Stimulated activated CD8-positive, alpha-beta memory T cell treated with anti-CD3 and anti-CD28 coated beads, Interleukin-4, amount 100 ng/mL, for 1 hour (primary cell): ENCODE measurements at places on chromosomes 1 and 21.

- no peak for DNase-seq
These were observed 9.9 kb downstream of the OBSCN start for GRCh38 chr1:228217551-228218344.

GRCh38 chr1:186782791-186783190 is 46.0 kb upstream of the PLA2G4A start:
- no peak for DNase-seq

- no peak for DNase-seq
These were observed 224.4 kb downstream of the DSCAM start for GRCh38 chr21:40622531-40622930.

DNA sequence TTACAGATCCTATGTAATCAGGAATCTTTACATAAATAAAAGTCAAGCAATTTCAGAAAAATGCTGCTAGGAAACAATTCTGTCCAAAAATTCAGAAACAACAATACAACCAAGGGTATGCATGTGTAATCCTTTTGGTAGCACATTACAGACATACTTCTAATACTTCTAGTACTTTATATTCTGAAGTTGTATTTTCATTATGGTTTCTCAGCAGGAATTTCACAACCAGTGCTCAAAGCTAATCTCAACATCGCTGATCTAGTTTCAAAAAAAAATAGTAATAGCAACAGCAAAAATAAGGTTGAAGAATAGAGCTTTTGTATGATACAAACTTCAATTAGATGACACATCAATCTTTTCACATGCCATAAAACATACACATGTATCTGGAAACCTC is 545.2 kb downstream of the LTN1 start:
- DNase-seq = no peak

GRCh38 chr1:205827623-205828022 is 14.6 kb upstream of the SLC41A1 start:
- no peak for DNase-seq

GRCh38 chr1:29523136-29523535 is 286.8 kb downstream of the PTPRU start:
- DNase-seq = no peak

GRCh38 chr1:31792541-31792940 is 23.3 kb downstream of the SPOCD1 start:
- DNase-seq = no peak

GRCh38 chr1:27664291-27664690 is 7.7 kb downstream of the IFI6 start:
- no peak for DNase-seq

GRCh38 chr1:186091222-186091720 is 283.8 kb downstream of the TPR start:
- no peak for DNase-seq

- DNase-seq = no peak
These were observed 125.0 kb downstream of the TIAM1 start for GRCh38 chr21:31218830-31219608.

DNA sequence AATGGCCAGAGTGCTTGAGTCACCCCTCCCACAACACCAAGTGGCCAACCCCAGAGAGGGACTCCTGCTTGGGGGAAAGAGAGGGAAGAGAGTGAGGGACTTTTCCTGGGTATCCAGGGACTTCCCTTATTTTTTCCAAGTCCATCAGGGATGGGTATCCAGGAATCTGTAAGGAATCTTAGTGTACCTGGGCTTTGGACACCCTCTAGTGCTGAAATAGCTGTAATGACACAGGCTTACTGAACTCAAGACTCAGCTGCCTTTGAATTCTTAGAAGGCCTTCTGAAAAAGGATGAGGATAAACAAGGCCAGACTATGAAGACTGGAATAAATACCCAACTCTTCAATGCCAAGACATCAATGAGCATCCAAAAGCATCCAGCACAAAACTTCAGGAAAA is 12.0 kb downstream of the TSHB start:
- DNase-seq = no peak

DNA sequence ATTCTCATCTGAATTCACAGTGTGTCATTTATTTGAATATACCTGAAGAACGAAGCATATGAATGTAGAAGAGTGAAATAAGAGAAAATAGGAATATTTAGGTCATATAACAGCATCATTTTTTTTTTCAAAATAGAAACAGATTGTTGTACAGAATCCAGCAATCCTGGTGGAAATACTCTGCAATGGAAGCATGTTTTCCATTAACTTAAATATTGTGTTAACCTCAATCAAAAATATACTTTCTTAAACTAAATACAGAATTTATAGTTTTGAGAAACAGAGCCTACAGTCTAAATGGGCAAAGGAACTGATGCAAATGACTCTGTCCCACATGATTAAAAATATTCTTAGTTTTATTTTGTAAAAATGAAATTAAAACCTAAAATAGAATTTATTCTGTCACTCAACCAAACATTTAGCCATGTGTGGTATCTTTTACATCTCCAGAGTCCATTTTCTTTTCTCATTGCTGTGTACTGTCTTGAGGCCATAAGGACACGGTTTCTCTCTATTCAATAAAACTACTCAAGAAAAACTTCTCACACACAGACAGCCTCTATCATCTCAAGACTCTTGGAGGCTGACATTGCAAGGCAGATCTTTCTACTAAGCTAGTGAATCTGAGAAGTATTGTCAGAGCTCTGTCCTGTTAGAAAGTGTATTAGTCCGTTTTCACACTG is 322.6 kb downstream of the LTN1 start:
- no peak for DNase-seq

GRCh38 chr1:222523852-222524251 is 24.1 kb downstream of the HHIPL2 start:
- DNase-seq = no peak

- no peak for DNase-seq
These were observed 42.6 kb upstream of the KLF17 start for GRCh38 chr1:44076066-44076465.

DNA sequence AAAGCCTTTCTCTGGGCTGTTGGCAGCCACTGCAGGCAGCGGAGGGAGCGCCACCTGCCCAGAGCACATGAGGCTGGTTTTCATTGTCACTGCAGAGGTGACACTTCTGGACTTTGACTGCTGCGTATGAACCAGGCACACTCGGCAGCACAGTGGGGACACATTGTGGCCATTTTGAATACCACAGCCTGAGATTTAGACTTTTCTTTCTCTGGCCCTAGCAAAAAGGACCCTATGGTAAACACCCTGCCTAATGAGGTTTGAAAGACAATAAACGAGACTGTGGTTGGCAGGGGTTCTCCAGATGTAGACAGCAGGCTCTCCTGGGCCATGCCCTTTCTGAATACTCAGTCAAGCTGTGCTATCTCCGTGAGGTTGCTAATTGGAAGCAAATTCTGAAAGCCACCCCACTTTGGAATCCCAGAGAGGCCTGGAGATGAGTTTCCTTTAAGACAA is 12.0 kb upstream of the KCNE2 start:
- no peak for DNase-seq

DNA sequence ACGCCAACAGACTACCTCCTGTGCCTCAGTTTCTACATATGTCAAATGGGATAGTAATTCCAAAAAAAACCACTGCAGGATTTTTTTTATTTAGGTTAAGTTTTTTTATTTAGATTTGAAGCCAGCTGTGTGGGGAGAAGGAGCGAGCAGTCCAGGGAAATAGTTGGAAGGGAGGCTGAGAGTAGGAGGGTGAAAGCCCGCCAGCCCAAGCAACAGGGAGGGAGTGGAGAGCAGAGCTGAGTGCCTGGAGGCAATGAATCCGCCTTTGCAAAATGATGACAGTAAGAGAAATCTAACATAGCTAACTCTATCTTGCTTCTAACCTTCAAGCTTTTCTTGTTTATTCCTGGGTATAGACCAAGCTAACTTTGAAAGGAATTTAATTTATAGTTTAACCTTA is 15.6 kb upstream of the C1orf198 start:
- DNase-seq = no peak

DNA sequence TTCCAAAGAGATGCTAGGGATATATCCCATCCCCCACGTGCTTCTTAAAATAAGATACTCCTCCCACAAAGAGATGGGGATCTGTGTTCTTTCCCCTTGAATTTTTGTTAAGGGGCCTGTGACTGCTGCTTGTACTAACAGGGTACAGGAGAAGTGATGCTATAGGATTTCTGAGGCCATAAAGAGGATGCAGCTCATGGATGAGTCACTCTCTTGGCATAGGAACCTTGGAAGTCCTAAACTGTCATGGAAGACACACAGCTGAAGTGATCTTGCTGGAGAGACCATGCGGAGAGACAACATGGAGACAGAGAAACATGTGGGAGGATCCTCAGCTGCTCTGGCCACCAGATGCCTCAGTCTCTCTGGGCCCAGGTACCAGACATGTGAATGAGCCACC is 157.2 kb downstream of the S1PR1 start:
- no peak for DNase-seq

GRCh38 chr1:200243042-200243437 is 166.8 kb downstream of the ZNF281 start:
- no peak for DNase-seq

- DNase-seq = no peak
These were observed 89.3 kb downstream of the PCP4 start for GRCh38 chr21:39956586-39956985.

GRCh38 chr1:115647047-115647446 is 5.3 kb downstream of the VANGL1 start:
- DNase-seq = no peak

DNA sequence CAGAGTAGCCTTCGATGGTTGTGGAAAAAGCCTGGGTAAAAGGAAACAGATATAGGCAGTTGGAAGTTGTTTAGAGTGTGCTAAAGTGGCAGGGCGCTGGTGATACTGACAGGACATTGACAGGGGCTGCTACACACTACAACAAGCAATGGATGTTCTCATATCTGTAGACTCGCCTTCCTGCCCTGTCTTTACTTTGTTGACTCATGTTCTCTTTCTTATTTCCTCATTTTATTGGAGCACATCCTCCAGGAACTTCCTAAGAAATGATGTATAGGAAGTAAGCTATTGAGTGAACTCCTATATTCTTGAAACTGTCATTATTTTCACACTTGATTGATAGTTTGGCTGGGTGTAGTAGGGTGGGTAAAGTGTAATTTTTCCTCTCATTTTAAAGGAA is 51.0 kb downstream of the C4BPA start:
- no peak for DNase-seq

- no peak for DNase-seq
These were observed 207.6 kb downstream of the S1PR1 start for GRCh38 chr1:101444381-101444780.

DNA sequence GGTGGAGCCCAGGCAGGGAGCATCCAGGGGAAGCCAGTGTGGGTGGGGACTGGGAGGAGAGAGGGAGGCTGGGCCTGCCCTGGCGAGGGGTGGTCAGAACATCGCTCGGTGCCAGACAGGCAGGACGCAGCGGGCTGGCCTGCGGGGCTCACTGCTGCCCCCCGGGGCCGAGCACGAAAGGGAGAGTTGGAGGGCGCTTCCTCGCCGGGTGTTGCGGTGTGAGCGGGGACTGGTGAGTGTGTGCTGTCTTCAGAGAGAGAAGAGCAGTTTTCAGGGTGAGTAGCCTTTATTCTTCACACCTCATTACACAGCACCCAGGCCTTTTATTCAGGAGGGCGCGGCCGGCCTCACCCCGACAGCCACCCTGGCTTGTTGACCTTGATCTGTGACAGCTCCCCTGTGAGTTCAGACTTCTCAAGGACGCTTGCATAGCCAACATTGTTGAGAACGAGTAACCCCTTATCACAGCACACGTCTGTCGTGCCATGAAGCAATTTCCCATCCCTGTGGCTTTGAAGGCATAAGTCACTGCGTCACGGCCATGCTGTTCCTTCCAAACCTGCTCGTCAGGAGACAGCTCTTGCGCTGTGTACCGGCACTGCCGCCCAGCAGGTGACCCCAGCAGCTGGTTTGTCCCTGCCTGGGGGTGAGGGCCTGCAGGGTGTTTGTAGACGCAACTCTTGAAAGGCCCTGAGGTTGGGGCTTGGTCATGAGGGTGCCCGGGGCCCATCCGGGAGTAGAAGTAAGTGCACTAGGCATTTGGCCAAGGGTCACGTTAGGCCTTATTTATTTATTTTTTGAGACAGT is 54.6 kb downstream of the PRKCZ start:
- DNase-seq = no peak

DNA sequence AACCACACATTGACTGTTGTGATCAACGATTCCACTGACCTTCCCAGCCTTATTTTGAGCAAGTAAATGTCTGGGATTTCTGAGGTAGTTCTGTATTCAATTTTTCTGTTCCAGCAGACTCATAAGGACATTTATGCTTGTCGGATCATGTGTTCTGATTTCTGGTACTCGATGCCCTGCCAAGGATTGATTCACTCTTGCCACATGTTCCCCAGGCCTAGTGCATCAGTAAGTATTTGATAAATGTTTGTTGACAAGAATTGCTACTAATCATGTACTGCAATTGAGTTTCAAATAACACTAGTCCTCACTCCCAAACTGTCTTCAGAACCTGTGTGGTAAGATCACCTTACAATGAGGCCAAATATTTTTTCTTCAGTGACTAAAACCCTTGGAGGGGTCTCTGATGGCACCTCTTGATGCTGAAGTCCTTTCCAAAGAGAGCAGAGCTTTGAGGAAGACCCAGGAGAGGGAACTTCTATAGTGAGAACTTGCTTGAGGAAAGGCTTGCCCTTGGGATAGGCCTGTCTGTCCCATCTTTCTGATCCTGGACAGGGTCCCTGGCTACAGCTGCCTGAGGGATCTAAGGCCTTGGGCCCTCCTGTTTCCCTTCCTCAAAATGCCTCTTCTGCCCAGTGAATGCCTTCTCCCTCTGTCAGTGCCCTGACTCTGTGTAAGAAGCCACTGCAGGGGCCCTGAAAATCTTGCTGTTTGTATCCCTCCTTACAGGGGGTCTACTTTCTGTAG is 115.8 kb upstream of the FAM78B start:
- DNase-seq = no peak

DNA sequence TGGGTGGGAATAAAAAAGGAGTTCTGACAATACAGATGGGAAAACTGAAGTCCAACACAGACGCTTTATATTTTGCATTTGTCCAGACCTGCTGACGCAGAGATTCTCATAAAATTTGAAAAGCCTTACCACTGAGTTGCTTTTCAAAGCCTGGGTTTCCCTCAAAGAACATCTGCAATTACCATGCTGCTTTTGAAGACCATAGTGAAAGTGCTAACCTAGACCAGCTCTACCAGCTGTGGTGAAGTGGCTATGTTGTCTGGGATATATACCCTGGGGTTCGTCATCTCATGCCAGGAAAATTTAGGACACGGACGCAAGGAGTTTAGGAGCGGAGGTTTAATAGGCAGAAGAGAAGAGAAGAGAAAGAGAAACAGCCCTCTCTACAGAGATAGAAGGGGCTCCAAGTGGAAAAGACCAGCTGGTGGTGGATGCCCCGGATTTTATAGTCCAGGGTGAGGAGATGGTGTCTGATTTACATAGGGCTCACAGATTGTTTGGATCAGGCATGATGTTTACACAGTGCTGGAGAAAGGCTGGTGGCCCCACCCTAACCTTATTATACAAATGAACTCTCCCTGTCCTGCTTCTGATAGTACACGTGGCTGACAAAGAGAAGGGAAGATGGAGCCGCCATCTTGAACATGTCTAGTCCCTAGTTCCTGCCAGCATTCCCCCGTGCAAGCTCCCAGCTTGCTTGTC is 73.8 kb downstream of the AK4 start:
- DNase-seq = no peak

- DNase-seq = no peak
These were observed 430.5 kb downstream of the MRPL39 start for GRCh38 chr21:25176637-25177412.

- no peak for DNase-seq
These were observed 122.2 kb downstream of the PATJ start for GRCh38 chr1:61864489-61864888.
